ENCODE measurements at places on chromosomes 7 and 10.

GRCh38 chr10:27611236-27611635 lies 107.1 kb downstream of the RAB18 start:
- DNase-seq = no peak

- no peak for DNase-seq
These were observed 495.0 kb upstream of the MGMT start for GRCh38 chr10:128972036-128972405.

GRCh38 chr10:115001506-115002381 lies 63.7 kb downstream of the TRUB1 start:
- no peak for DNase-seq

DNA sequence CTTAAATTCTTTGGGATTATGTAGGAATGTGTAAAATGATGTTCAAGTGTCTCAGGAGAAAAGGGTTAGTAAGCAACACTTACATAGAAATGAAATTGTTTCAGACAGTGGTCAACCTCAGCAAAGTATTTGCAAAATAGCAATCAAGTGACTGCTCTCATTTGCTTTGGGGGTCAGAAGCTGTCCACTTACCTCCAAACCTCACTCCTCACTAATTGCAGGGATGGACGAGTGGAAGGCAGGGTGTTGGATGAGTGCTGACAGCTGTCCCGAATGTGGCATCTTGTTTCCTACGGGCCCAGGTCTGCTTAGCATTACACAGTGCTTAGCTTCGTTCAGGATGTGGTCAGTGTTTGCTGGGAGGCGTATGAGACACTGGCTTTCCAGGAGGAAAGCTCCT lies 437.0 kb downstream of the SUGCT start:
- no peak for DNase-seq

GRCh38 chr10:70575874-70576802 lies 26.4 kb downstream of the PRF1 start:
- DNase-seq = peak; percentile 54
